SJCRH30 (cell line): ENCODE measurements at places on chromosomes 1 and 21.

- no peak for DNase-seq
Measured at GRCh38 chr1:20409012-20409411, 77.0 kb downstream of the CAMK2N1 start.

GRCh38 chr1:220526294-220526693 lies 1.6 kb upstream of the MARK1 start:
- no peak for DNase-seq

DNA sequence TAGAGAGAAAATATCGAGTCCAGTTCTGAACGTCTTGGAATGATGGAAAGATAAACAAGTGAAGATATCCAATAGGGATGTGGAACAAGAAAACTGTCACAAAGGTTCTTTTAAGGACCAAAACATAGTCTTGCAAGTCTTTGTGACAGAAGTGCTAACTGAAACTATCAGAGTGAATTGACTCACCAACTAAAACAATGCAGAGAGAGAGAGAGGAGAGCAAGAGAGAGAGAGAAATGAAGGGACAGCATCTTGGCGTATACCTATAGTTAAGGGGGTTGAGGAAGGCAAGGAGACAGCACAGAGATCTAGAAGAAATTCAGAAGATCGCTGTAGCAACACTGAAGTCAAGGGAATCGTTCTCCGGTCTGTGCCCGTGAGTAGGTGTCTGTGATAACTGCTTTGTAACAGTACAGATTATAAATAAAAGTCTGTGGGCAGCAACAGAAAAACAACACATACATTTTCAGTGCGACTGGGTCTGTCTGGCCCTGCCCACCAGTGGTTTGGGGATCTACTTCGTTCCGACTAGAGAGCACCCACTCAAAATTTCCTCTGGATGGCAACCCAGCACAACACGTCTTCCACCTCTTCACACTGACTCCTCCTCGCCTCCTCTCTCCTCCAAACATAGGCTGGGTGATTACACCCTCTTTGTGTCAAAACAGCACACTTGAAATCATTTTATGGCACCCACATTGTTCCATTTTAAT lies 4.8 kb upstream of the COA6 start:
- no peak for DNase-seq

GRCh38 chr1:46937270-46937669 lies 4.0 kb downstream of the CYP4A11 start:
- DNase-seq, result no peak

DNA sequence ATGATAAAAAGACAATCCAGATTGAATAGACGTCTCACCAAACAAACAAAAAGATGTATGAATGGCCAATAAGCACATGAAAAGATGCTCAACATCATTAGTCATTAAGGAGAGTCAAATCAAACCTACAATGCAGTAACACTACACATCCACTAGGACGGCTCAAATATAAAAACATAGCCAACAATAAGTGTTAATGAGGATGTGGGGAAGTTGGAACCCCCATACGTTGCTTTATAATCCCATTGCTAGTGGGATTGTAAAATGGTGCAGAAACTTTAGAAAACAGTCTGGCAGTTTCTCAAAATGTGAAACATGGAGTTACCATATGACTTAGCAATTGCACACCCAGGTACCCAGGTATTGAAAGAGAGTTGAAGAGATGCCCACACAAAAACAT lies 14.7 kb upstream of the IL24 start:
- no peak for DNase-seq

DNA sequence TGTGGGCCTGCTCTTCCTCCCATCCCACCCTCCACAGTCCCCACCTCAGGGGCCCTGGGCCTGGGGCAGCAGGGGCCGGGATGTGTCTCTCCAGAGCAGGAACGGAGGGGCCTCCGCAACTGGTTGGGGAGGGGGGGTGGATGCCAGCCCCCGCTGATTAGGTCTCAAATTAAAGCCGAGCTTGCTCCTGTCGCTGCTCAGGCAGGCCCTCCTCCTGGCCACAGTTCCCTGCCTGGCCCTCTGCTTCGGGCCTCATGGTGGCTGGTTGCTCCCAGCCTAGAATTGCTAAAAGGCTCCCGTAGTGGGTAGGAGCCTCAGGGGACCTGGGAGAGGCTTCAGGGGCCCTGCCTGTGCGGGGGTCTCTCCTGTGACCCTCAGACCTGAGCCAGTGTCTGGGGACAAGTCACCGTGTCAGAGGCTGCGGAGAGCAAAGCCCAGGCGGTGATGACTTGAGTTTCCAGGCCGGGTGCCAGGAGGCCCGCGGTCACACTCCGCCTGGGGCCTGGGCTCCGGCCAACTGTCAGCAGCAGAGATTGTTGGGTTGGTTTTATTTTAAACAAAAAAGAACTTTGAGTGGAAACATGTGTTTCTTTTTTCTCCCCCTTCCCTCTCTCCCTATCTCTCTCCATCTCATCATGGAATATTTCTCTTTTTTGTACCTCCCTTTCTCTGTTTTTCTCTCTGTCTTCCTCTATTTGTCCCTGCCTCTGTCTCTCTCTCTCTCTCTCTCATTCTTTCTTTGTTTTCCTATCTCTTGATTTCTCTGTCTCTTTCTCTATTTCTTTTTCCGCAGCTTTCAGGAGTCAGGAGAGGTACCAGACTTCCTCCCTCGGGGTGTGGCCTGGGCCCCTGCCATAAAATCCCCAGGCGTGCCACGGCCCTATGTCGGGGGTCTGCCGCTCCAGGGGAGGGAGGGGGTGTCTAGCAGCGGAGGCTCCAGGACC lies 20.0 kb upstream of the EPHA2 start:
- peak; percentile 83 for DNase-seq

DNA sequence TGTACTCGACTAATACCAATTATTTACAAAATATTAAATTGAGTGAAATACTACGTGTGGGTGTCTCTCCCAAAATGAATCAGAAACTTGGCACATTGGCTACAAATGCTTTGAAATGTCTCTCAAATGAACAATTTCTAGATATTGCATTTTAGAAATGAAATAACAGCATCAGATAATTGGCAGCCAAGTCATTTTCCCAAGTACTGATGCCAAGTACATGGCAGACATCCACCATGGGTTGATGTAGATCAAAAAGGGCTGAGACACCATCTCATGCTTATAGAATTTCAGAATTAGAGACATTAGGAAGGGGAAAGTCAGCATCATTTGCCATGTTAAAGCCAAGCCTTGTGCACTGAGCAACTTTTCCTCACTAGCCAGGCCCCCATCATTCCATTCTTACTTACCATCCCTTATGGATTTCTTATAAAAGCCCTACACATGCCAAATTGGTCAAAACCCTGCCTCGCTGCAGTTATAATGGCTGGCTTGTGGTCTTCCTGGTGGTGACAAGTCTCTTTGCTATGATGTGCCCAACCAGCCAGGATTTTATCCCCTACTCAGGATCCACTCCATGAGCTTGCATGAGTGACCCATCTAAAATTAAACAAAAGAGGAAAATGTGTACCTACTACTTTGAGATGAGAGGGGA lies 73.1 kb downstream of the GREM2 start:
- DNase-seq, result no peak

- DNase-seq, result peak; percentile 41
Measured at GRCh38 chr1:85894651-85895050, 186.4 kb upstream of the ZNHIT6 start.

- DNase-seq, result no peak
Measured at GRCh38 chr1:204081164-204081790, 8.4 kb downstream of the SOX13 start.

GRCh38 chr1:228977307-228977706 lies 242.0 kb downstream of the RHOU start:
- no peak for DNase-seq

GRCh38 chr1:71049951-71050598 lies 2.5 kb upstream of the PTGER3 start:
- no peak for DNase-seq

GRCh38 chr1:70115315-70115714 lies 90.1 kb downstream of the LRRC40 start:
- DNase-seq, result no peak
